ENCODE measurements at places on chromosomes 12 and 14. TPM values are rescaled to one million over a fixed set of nuclear protein-coding genes. Genes with fewer than 3 reads are reported as not detected.

USP44 gene
- 0.14 TPM for total RNA-seq

RNU4-1 gene
- 3,645 TPM for total RNA-seq

FGF6 gene
- total RNA-seq: not detected

CD4 gene
- total RNA-seq: not detected

MSI1 gene
- total RNA-seq: 21.7 TPM

GLIPR1L2 gene
- not detected for total RNA-seq

NEUROD4 gene
- not detected for total RNA-seq

CIROP gene
- not detected for total RNA-seq

ARHGAP9 gene
- total RNA-seq: 0.75 TPM

GPR162 gene
- total RNA-seq: 1.2 TPM

CFAP54 gene
- 0.14 TPM for total RNA-seq

CISTR gene
- not detected for total RNA-seq

TAS2R46 gene
- 2.3 TPM for total RNA-seq

- no peak for DNase-seq
These were observed 682.4 kb downstream of the DIO2 start for GRCh38 chr14:79528828-79529416.

GRCh38 chr12:28459481-28459880 lies 269.2 kb downstream of the CCDC91 start:
- DNase-seq: no peak

DNA sequence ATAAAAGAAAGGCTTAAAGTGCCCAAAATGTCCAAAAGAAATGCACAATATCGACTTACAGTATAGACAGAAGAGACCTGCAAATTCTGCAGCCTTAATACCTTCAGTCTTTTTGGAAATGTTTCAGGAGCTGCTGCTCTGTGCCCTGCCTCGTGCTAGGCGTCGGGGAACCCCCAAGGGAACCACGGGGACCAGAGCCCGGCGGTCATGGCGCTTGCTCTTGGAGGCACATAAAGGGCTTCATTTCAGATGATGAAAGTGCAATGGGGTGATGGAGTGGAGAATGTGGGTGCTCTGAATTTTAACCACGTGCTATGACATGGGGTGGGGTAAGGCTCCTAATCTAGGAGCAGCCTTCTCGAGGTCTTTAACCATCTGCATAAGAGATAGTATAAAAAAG lies 14.8 kb upstream of the AACS start:
- DNase-seq: no peak

DNA sequence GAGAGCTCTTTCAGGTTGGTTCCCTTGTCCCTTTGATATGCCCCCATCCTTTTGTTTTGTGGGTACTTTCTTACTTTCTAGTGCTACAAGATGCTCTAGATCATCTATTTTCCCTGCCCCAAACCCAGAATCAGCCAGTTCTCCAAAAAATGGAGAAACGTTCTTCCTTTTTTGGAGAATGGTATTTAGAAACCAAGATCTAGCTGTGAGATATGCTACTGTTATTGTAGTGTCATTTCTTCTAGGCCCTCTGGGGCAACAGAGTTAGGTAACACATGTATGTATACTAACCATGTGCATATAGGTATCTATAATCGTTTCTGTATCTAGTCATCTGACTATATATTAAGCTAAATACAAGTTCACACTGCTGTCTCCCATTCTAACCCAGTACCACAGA lies 6.9 kb upstream of the IGFBP6 start:
- no peak for DNase-seq

DNA sequence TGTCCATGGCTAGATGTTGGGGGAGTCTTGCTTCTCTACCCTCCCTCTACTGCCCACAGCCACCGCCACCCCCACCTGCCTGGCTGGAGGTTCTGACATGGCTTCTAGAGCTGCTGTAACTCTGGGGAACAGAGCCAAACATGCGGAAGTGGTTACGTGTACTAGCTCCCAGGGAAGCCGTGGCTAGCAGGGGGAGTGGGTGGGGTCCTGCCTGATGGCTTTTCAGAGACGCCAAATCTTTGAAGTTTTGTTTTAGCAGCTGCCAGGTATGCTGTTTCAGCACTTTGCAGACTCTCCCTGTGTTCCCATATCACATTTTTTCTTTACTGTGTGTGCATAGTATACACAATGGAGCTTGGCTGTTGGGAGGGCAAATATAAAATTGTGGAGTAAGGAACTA lies 150.3 kb downstream of the TGFB3 start:
- peak; percentile 92 for DNase-seq

- no peak for DNase-seq
These were observed 10.6 kb upstream of the PHLDA1 start for GRCh38 chr12:76042147-76042546.

DNA sequence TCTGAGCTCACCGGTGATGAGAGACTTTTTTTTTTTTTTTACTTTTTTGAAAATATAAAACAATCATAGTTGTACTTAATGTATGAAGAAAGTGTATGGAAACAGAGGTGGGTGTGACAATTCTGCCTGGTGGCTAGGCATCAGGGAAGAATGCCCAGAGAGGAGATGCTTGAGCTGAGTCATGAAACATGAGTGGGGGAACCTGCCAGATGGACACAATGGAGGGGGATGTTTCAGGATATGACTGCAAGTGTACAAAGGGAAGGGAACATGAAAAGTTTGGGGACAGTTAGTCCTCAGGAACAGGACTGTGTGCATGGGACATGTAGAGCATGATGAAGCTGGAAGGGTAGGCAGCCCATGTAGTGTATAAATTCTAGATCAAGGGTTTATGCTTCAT lies 274.2 kb upstream of the E2F7 start:
- no peak for DNase-seq

GRCh38 chr14:24080888-24081738 lies 9.8 kb downstream of the CPNE6 start:
- peak; percentile 71 for DNase-seq

DNA sequence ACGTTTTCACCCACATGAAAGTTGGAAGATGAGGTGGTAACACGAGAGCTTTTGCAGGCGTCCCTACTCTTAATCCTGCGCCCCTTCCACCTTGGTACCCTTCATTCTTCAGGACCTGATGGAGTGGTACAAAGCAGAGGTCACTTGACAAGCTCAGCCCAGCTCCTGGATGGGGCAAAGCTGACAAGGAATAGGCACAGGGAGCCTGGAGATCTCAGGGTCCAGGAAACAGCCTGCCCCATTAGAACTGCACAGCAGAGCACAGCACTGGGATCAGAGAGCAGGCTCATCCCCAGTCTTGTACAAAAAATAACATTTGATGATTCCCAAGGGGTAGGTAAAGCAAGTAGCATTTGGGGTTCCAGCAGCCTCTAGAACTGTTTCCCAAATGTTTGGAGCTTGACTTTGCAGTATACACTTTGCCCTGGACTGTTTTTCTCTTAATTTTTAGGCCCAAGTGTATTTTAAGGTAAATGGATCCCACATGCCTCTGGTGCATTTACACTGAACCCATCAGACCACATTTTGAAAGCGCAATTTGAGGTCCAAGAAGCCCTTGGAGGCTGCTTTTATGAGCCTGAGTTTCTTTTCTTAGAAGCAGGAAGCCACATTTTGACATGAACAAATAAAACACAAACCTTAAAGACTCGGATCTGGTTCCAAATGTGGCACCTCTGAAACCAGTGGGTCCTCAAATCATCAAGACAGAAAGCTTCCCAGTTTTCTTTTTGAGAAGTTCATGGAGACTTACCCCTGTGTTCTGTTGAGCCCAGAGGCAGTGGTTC lies 633 bp downstream of the TC2N start:
- DNase-seq: no peak

GRCh38 chr12:81332054-81332453 lies 254.2 kb downstream of the ACSS3 start:
- no peak for DNase-seq

DNA sequence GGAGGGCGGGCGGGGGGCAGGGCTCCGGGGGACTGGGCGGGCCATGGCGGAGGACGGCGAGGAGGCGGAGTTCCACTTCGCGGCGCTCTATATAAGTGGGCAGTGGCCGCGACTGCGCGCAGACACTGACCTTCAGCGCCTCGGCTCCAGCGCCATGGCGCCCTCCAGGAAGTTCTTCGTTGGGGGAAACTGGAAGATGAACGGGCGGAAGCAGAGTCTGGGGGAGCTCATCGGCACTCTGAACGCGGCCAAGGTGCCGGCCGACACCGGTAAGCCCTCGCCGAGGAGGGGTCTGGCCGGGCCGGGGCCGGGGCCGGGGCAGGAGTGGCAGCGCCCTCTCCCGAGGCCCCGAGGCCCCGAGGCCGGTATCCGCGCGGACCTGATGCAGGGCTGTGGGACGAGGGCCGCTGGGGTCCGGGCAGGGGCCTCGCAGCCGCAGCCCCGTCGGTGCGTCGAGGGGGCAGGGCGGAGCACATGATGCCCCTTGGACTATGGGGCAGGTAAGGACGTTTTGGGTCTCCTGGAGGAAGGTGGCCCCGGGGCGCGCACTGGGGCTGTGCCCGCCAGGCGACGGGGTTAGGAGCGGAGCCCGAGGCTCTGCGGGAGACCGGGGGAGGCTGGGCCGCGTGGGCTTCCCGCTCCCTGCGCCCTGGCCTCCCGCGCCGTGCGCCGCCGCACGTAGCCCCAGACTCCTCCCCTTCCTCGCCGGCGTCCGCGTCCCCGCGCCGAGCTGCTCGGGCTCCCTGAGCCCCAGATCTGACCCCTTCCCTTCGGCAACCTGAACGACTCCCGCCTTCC lies at the start of gene TPI1:
Gene TPI1 (plus strand): TSS at position 119 of the 798 bp plus-strand sequence. CDS start 36 bp downstream, at position 155.
- peak; percentile 92 for DNase-seq

- peak; percentile 89 for DNase-seq
These were observed 16.8 kb downstream of the MMP14 start for GRCh38 chr14:22852940-22853767.

DNA sequence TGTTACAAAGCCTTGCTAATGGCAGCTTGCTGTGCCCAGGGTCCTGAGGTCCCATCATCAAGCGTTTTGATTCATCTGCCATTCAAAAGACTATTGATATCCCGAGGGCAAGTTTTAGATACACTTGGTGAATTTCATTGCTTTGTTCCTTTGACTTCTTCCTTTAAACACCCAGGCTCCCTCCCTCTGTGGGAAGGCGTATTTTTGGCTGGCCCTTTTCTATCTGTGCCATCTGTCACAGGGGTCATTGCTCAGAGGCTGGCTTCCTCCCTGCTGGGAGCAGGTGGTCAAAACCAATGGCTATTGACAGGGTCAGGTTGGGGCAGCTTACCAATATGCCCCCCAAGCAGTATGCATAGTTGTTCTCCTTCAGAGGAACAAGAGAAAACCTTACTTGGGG lies 40.0 kb downstream of the SCN8A start:
- DNase-seq: no peak

GRCh38 chr12:10214895-10215267 lies 2.2 kb downstream of the GABARAPL1 start:
- no peak for DNase-seq

- DNase-seq: no peak
These were observed 24.0 kb upstream of the NUDT14 start for GRCh38 chr14:105204931-105205672.

DNA sequence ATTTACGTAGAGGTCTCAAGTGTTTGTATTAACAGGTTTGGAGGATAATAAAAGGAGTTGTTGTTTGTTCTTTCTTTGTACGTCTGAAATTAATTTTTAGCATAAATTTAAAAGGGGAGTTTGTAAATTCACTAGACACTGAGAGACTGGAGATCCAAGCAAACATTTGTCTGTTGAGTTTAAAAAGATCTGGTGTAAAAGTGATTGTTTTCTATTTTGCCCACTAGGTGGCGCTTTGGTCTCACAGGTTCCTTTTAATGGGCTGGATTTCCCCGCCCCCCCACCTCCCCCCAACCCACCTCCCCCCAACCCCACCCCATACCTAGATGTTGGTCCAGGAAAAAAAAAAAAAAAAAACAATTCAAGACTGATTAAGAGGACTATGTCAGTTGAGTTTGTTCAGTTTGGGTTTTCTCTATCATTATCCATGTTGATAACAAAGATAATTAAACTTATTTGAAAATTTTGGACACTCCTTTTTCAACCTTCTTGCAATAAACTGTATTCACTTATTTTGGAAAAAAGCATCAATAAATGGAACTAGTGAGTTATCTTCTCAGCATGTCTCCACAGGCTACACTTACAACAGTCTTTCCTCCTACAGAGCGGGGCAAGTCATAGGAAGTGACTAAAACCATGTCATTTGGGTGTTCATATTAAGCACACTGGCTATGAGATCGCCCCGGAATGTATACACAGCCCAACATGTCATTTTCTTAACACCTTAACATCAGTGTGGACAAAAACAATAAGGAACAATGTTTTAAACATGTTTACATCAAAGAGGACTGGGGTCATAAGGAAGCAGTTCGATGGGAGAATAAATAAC lies 841.1 kb downstream of the NRXN3 start:
- peak; percentile 38 for DNase-seq

DNA sequence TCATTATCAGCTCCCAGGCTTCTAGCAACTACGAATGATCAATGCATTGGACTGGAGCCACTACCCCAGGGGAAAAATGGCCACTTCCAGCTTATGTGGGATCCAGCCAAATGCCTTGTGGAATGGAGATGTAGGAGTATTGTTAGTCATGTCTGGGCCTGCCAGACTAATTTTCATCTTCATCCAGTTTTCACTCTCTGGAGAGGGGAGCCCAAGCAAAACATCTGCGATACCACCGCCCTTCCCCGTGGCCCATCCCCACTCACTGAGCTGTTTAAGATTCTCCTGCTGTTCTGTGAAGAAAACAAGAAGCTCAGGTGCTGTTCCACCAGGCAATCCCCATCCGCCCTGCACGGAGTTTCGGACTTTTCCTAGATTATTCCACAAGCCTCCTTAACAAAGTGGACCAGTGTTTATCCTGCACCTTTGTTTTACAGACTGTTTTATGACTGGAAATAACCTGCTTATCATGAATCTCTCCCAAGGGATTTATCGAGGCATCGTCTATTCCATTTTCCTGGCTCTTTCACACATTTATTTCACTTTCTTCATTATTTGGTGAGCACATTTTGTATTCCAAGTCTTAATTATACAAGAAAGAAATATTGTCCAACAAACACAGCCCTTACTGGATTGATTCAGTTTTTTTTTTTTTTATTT lies 35.5 kb upstream of the MAX start:
- no peak for DNase-seq

- DNase-seq: no peak
These were observed 513.8 kb upstream of the CCDC196 start for GRCh38 chr14:65972346-65972870.

GRCh38 chr12:106894774-106895173 lies 60.9 kb upstream of the TMEM263 start:
- no peak for DNase-seq

DNA sequence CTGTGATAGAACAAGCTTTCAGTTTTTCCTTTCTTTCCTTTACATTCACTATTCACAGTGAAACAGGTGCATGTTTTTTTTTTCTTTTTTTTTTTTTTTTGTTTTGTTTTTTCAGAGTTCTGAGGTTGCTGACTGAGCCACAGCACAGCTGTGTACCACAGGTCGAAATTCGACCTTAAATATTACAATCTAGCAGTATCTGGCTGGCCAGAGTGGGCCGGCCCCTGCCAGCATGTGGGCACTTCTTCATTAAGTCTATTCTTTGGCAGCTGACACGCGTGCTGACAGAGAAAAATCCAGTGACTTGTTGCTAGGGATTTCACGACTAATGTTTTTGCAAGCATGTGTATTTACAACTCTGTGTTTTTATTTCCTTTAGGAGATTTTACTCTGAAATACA lies 33.9 kb downstream of the FBXO33 start:
- no peak for DNase-seq
